Activated T-helper 1 cell treated with anti-CD3 and anti-CD28 coated beads, Interleukin-2, amount 50 U/mL, for 16 hours (primary cell): ENCODE measurements at places on chromosomes 3 and 15.

DNA sequence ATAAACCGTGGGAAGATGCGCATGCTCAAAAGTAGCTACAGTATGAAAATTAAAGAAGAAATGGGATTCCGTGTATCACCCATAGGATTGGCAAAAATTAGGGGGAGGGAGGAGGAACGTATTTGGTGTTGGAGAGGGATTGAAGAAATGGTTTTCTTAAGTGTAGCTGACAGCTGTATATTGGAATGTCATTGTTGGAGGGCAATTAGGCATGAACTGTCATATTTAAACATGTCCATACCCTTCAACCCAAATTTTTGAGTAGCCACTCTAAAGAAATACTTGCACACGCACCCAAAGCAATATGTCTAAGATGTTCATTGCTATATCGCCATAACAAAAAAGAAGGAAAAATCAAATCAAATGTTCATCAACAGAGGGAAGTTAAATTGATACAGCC lies 144.7 kb downstream of the TLE3 start:
- no peak for DNase-seq

- no peak for DNase-seq
Observed at GRCh38 chr15:83914906-83915305, 261.0 kb downstream of the ADAMTSL3 start.

GRCh38 chr15:42544853-42545629 lies 3.6 kb downstream of the LRRC57 start:
- DNase-seq, result no peak

GRCh38 chr15:40287968-40288367 lies 5.1 kb upstream of the ANKRD63 start:
- no peak for DNase-seq

GRCh38 chr3:114712728-114713492 lies 419.1 kb downstream of the TIGIT start:
- DNase-seq, result no peak

- DNase-seq, result no peak
Observed at GRCh38 chr3:196634829-196635228, 4.7 kb upstream of the NRROS start.

DNA sequence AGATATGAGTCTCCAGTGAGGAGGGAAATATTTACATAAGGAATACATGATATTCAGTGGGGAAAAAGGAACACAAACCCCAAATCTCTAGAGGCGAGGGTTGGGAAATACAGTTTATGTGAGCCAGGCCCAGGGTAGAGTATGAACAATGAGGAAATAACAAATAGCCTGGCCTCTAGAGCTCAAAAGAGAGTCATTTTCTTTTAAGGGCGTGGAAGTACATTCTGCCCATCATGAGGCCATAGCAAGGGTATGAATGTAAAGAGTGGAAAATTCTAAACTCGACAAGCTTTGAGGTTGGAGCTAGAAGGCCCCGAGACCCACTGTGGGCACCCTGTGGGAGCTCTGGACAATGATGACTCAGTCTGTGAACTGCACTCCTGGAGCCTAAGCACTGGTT lies 27.8 kb upstream of the IGF2BP2 start:
- no peak for DNase-seq

DNA sequence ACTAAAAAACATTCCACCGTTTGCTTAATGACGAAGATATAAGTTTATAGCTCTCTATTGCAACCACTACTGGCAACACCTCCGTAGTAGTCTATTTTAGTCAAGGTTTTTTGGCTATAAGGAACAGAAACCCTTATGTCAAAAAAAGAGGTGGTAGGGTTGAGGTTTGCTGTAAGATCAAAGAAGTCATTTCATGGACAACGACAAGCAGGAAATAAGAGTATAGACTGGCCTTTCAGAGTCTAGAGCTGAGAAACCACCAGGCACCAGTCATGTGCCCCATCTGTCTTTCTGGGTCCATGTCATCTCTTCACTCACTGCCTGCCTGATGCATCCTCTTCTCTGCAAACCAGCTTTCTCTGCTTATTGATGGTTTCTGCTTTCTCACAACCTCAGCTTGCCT lies 42.7 kb downstream of the THBS1 start:
- no peak for DNase-seq

- DNase-seq, result no peak
Observed at GRCh38 chr3:71442652-71443042, 140.9 kb downstream of the FOXP1 start.

- no peak for DNase-seq
Observed at GRCh38 chr15:32642667-32643435, 1.3 kb downstream of the SCG5 start.
